ENCODE measurements at places on chromosomes 1 and 21. TPM values are rescaled to one million over a fixed set of nuclear protein-coding genes. Genes with fewer than 3 reads are reported as not detected.

The B3GALT5 gene
- total RNA-seq, result not detected

- H3K27ac ChIP-seq, result no peak overlapping the region
- H3K4me1 ChIP-seq, result no peaks in the 10 kb centered on the region
- no peak overlapping the region for H3K4me3 ChIP-seq
Measured at GRCh38 chr1:59263111-59263510, 33.8 kb upstream of the FGGY start.

The ALDH4A1 gene
- 12.5 TPM for total RNA-seq

The DPYD gene
- total RNA-seq, result 11.1 TPM

The OPTC gene
- total RNA-seq, result not detected

DNA sequence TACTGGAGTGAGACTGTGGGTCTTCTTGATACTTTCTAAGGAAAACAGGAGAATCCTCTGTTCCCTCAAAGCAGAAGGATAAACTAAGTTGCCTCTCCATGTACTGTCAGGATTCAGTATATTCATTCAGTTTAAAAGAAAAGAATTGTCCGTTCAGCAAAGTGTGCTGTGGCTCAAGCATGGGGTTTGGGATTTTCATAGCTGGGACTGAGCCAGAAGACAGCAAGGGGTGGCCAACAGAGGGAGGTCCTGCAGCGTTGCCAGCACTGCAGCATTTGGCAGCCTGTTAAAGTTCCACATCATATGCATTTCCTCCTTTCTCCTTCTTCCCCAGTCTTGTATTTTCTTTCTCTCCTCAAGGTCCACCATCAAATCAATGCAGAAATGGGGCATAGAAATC is 75.1 kb downstream of the DTL start:
- H3K4me3 ChIP-seq, result no peak overlapping the region
- H3K27ac ChIP-seq, result no peak overlapping the region
- no peaks in the 10 kb centered on the region for H3K27me3 ChIP-seq
- no peak for DNase-seq

GRCh38 chr1:40620586-40621210 is 44.8 kb downstream of the RIMS3 start:
- H3K27me3 ChIP-seq, result no peaks in the 10 kb centered on the region
- H3K4me3 ChIP-seq, result no peak overlapping the region
- no peak for DNase-seq
- no peaks in the 10 kb centered on the region for H3K36me3 ChIP-seq
- no peak overlapping the region for H3K27ac ChIP-seq
- no peaks in the 10 kb centered on the region for H3K4me1 ChIP-seq
